ENCODE measurements at places on chromosomes 7 and 10.

- DNase-seq, result no peak
Measured at GRCh38 chr7:37957221-37957970, 37.0 kb downstream of the EPDR1 start.

GRCh38 chr10:42938351-42938750 lies 138.5 kb upstream of the RET start:
- no peak for DNase-seq

DNA sequence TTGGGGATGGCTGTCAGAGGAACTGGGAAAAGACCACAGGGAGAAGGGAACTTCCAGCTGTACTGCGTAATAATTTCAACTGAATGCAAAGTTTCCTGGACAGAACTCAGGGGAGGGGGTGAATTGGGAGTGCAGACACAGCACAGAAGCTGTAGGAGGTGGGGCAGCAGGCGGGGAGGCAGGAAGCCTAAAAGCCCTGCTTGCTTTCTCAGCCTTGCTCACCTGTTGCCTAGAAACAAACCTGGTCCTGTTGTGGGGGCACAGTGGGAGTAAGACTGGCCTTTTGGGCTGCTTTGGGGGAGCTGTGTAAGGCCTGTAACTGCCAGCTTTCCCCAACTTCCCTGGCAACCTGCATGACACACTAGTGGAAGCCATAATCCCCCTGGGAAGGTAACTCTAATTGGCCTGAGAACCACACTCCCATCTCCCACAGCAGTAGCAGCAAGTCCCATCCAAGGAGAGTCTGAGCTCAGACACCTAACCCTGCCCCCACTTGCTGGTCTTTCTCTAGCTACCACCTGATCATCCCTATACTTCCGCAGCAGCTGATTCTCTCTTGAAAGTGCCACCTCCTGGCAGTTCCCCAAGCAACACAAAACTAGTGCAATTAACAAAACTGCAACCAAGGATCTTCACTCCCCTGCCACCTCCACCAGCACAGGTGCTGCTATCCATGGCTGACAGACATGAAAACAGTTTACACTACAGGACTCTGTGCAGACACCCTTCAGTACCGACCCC lies 1239.3 kb downstream of the SORCS1 start:
- DNase-seq, result no peak

DNA sequence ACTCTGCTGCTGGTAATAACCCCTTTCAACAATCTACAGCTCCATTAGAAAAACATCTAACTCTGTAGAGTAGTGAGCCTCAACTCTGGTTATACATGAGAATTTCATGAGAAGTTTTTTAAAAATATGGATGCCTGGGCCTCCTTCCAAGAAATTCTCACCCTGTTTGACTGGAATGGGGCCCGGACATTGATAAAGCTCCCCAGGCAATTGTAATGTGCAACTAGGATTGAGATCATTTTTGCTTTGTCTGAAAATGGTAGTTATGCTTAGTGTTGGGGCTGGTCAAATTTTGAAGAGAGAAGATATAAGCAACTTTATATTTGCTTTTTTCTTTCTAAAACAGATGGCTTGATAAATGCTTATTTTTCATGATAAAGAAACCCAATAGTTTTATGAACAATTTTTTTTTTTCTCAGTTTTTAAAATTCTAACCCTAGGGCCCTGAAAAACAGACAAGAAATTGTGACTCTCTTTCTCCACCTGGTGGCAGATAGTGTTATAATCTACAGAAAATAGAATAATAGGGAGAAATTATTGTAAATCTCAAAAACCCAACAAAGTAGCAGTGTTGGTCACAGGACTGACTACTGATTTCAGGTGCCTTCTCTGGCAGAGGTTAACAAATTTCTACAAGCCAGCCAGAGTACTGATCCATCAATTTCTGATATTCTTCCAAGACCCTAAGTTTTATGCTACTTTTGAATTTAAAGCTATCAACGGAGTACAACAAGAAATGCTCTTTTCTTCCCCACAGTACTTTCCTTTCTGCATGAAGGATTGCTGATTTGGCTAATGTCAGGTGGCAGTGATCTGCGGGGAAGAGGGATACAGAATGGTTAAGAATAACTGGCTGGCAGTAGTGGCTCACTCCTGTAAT lies 174.8 kb downstream of the DKK1 start:
- DNase-seq, result peak; percentile 79

DNA sequence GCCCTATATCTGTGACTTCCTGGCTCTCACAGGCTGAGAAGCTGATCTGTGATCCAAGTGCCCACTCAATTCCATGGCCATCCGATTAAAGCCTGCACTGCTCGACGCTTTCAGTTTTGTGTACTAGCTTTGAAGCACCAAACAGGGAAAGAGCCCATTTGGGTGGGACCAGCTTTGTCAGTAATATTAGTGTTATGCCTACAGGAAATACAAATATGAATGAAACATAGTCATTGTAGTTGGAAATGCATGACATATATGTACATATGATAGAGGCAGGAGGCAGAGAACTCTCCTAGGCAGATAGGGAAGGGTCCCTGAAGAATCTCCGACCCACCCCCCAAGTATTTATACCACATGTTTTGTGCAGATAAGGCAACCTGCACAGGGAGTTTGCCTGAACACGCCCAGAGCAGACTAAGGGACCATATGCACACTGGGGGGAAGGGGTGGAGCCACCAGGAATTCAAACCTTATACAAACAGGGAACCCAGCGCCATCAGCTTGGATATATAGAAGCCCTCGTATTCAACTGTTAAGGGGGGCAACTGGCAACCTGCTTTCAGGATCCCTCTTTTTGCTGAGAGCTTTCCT lies 653.2 kb downstream of the PARD3 start:
- no peak for DNase-seq

Data from ELR (cell line).